AG04449 (cell line): ENCODE measurements at places on chromosomes 3 and 15.

DNA sequence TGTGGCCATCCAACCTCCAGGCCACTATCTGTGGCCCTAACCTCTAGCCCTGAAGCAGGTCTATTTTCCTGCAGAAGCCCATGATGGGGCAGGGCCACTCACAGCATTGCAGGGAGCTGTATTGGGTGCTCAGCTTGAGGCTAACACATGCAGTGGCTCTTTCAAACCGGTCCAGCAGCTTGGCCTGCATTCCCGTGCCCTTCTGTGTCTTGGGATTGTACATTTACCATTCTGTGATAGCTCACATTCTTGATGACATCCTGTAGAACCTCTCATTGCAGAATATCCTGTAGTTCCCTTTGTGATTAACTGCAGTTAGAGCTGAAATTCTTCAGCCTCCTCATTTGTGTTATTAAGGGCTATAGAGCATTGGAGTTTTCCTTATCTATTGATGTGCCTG lies 60.8 kb upstream of the ANKRD34C start:
- DNase-seq, result no peak

DNA sequence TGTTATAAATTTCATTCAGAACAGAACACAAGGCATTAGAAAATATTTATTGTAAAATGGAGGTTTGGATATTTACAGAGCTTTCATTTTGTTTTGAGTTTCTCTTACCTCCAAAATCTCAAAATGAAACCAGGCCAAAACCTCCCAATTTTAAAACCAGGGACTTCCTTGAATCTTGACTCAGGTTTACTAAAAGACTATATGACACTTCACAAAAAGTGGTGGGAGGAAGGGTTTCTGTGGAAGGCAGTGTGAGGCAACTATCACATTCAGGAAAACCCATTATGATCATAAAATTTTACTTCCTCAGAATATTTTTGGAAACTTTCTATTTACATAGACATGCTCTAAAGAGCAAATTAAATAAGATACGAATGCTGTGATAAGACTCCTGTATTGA lies 205.8 kb upstream of the EOMES start:
- DNase-seq, result no peak

- peak; percentile 52 for DNase-seq
Measured at GRCh38 chr3:31041161-31041978, 146.9 kb upstream of the GADL1 start.

DNA sequence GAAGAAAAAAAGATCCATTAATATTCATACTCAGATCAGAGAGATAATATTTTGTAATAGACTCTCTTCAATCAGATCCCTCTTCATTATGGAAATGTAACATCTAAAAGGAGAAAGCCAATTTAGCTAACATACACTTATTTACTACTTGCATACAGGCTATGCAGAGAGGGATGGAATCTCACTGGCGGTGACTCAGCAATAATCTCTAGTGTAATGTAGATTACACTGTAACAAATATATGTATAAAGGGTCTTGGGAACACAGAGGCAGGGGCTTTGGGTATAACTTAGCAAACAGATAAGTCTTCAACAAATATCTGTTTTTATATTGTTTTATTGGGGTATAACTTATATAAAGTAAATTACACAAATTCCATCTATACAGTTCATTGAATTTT lies 69.6 kb downstream of the CGNL1 start:
- DNase-seq, result no peak

DNA sequence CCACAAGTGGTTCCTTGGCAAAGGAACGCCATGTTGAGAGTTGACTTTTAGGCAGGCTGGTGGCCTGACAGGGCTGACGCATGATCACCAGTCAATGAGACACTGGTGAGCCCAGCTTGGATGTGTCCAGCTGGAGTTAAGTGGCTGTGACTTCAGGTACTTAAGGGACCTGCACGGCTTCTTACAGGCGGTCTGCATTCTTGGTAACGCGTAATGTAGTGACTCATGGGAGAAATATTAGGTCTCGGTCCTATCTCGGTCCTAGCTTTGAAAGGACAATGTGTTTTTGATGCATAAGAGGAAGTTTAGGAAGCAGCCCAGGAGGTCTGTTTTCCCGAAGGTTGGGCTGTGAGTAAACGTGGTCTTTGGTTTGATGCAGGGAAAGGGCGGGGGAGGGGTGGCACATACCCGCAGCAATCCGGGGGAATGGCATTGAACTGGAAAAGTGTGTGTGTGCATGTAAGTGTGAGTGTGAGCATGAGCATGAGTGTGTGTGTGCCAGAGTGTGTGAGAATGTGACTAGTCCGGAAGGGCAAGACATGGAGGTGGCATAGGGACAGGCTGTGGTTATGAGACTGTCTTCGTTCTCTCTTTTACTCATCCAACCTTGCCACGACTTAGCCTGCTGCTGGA lies 55.3 kb downstream of the FAM43A start:
- no peak for DNase-seq

GRCh38 chr15:68658641-68659358 lies 80.0 kb downstream of the CORO2B start:
- no peak for DNase-seq

GRCh38 chr3:65060904-65061303 lies 373.1 kb upstream of the ADAMTS9 start:
- DNase-seq, result no peak

- no peak for DNase-seq
Measured at GRCh38 chr3:151377768-151378385, 6.7 kb downstream of the P2RY12 start.

DNA sequence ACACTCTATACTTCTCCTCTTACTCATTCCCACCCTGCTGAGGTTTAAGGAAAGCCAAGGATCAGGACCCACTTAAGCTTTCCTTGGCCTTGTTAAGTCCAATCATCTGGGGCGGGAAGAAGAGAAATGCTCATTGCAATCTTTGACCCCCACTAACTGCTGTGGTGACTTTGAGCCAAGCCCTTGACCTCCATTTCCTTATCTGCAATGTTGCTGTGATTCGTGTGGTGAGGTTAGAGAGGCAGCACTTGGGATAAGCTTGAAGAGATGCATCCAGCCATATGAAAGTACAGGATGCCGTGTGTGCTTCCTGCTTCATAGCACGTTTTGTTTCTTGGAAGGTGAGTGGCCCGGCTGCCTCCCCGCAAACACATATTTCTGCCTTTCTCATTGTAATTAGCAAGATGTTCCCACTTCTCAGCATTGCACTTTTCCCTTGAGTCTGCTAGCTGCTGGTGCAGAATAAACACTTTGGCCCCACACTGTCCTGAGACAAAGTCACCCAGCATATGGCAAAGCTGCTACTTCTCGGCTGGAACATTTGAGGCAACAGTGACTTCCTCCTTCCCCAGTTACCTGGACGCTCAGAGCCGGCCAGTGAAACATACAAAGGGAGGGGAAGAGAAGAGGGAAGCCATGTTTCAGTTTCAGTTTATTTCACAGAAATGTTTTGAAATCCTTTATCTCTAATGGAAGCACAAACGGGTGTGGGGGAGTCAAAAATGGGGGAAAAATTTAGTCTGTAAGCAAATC lies 10.5 kb upstream of the NUDT16 start:
- no peak for DNase-seq

DNA sequence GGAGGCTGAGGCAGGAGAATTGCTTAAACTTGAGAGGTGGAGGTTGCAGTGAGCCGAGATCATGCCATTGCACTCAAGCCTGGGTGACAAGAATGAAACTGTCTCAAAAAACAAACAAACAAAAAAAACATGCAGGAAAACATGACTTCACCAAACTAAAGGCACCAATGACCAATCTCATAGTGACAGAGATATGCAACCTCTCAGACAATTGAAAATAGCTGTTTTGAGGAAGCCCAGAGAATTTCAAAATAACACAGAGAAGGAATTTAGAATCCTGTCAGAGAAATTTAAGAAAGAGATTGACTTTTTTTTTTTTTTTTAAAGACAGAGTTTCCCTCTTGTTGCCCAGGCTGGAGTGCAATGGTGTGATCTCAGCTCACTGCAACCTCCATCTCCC lies 26.1 kb downstream of the NCBP2 start:
- no peak for DNase-seq

DNA sequence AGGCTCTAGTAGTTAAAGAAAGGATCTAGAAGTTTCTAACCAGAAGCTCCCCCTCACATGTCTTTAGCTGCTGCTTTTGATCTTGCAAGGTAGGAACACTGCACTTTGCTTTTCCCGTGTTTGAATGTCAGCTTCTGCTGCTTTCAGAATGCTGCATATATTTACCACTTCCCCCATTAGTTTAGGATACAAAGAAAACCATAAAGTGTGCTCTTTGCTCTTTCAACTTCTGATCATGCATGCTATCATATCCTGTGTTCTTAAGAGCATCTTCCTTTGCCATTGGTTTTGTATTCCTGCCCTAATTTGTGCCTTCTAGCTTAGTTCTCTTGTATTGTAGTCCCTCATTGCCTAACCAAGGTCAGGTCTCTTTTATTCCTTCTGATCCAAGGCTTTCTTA lies 43.3 kb downstream of the ZNF609 start:
- no peak for DNase-seq

DNA sequence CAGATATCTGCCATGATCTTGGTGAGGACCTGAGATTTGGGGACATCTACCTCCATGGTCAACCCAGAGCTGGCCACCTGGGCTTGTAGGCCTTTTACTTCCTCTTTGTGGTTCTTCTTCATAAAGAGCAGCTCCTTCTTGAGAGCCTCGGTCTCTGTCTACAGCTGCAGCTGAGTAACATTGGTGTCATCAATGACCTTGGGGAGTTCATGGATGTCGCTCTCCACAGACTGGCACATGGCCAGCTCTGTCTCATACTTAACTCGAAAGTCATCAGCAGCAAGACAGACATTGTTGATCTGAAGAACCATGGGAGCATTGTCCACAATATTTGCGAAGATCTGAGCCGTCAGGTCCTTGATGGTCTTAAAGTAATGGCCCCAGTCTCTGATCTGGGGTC lies 15.7 kb upstream of the RASA2 start:
- no peak for DNase-seq

GRCh38 chr3:2274526-2274925 lies 175.9 kb downstream of the CNTN4 start:
- DNase-seq, result no peak

GRCh38 chr3:20462723-20463122 lies 276.7 kb upstream of the SGO1 start:
- no peak for DNase-seq

DNA sequence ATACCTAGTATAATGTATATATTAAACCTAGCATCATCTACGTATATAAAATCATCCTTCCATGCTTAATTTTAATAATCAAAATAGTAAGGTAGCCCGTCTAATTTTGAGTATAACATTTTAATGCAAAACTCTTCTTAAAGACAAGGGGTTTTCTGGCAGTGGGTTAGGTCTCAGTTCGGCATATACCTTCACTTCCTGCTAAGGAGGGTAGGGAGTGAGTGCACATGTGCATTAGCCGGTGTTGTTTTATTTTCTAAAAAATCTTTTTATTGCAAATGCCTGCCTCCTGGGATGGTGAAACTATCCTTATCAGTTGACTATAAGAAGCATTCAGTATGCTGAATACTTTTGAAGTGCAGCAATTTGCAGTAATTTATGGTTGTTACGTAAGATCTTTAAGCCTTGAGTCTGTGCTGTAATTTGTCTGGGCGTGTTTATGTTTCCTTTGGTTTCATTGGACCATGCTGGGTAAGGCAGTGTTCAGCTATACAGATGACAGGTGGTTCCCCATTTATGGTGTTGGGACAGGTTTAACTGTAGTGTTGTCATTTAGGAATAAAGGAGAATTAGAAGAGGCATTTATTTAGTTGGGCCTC lies 11.7 kb downstream of the ARHGEF26 start:
- no peak for DNase-seq
